ENCODE measurements at places on chromosomes 4 and X. TPM values are rescaled to one million over a fixed set of nuclear protein-coding genes. Genes with fewer than 3 reads are reported as not detected.
A peak's percentile ranks its signal among the peaks of the same experiment; 100 is the strongest.

GRCh38 chrX:112147206-112147605 is 64.6 kb upstream of the TRPC5 start:
- no peak overlapping the region for H3K27ac ChIP-seq
- no peak for DNase-seq
- H3K27me3 ChIP-seq = no peaks in the 10 kb centered on the region
- H3K4me3 ChIP-seq = no peak overlapping the region

- peak overlapping the region; percentile 62 for H3K4me3 ChIP-seq
- peak; percentile 63 for DNase-seq
- no peak overlapping the region for H3K27ac ChIP-seq
- peaks cover 15% of the 10 kb centered on the region for H3K27me3 ChIP-seq
Observed at GRCh38 chr4:1012034-1012739, 761 bp downstream of the FGFRL1 start.

GRCh38 chrX:4129626-4130025 is 416.2 kb upstream of the PRKX start:
- DNase-seq = no peak
- H3K36me3 ChIP-seq = no peaks in the 10 kb centered on the region
- no peak overlapping the region for H3K4me3 ChIP-seq
- no peaks in the 10 kb centered on the region for H3K4me1 ChIP-seq

DNA sequence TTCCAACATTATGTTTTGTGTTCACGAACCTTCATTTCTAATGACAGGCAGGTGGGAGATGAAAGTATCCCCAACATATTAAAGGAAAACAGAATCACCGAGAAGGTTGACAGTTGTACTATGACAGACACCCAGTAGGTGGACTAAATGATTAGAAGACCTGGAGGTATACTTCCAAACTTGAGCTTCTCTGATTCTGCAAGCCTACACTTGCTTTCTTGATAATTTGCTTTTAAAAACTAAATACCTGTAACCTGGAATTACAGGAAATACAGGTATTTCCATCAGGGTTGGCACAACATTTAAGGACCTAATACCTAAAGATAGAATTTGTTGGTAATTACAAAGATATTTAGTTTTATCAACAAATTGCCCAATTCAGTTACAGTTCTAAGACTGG is 43.4 kb downstream of the C4orf51 start:
- H3K4me1 ChIP-seq = peaks cover 12% of the 10 kb centered on the region
- peaks cover 20% of the 10 kb centered on the region for H3K27me3 ChIP-seq
- H3K36me3 ChIP-seq = no peaks in the 10 kb centered on the region
- no peak overlapping the region for H3K27ac ChIP-seq

GRCh38 chrX:8820910-8821527 is 19.8 kb upstream of the FAM9A start:
- peaks cover 8% of the 10 kb centered on the region for H3K27me3 ChIP-seq
- DNase-seq = no peak
- no peak overlapping the region for H3K4me3 ChIP-seq
- H3K4me1 ChIP-seq = no peaks in the 10 kb centered on the region
- H3K36me3 ChIP-seq = no peaks in the 10 kb centered on the region
- no peak overlapping the region for H3K27ac ChIP-seq

- H3K27ac ChIP-seq = no peak overlapping the region
- H3K4me1 ChIP-seq = peaks cover 7% of the 10 kb centered on the region
- H3K27me3 ChIP-seq = no peaks in the 10 kb centered on the region
- H3K36me3 ChIP-seq = peaks cover 2% of the 10 kb centered on the region
Observed at GRCh38 chrX:55340896-55341433, 76.2 kb upstream of the PAGE3 start.

GRCh38 chrX:133685822-133686221 is 270.5 kb upstream of the GPC4 start:
- H3K4me3 ChIP-seq = no peak overlapping the region
- no peak for DNase-seq
- H3K36me3 ChIP-seq = no peaks in the 10 kb centered on the region
- no peak overlapping the region for H3K27ac ChIP-seq

- no peak overlapping the region for H3K4me3 ChIP-seq
- no peak for DNase-seq
- peaks cover 7% of the 10 kb centered on the region for H3K27me3 ChIP-seq
- H3K4me1 ChIP-seq = no peaks in the 10 kb centered on the region
- no peaks in the 10 kb centered on the region for H3K36me3 ChIP-seq
Observed at GRCh38 chr4:16106956-16107355, 23.1 kb upstream of the PROM1 start.

DNA sequence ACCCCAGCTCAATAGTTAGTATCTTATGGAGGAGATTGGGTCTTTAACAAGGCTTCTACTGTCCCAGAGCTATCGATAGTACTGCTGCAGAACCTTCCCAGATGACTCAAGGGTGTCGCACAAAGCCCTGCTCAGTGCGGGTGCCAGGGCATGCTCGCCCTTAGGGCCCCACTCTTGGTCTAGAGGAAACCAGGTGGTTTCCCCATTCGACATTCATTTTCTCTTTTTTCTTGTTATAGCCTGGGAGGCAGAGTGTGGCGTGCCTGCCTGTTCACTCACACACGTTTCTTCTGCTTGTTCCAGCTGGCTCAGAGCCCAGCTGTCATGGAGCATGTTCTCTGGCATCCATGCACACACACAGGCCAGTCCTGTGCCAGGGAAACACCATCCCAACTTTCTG is 144.5 kb downstream of the SMIM20 start:
- peaks cover 9% of the 10 kb centered on the region for H3K4me1 ChIP-seq
- no peak overlapping the region for H3K27ac ChIP-seq
- peaks cover 11% of the 10 kb centered on the region for H3K27me3 ChIP-seq
- no peak overlapping the region for H3K4me3 ChIP-seq
- DNase-seq = no peak

- H3K36me3 ChIP-seq = no peaks in the 10 kb centered on the region
- H3K4me1 ChIP-seq = no peaks in the 10 kb centered on the region
- DNase-seq = no peak
Observed at GRCh38 chr4:125116431-125116830, 198.3 kb upstream of the FAT4 start.

DNA sequence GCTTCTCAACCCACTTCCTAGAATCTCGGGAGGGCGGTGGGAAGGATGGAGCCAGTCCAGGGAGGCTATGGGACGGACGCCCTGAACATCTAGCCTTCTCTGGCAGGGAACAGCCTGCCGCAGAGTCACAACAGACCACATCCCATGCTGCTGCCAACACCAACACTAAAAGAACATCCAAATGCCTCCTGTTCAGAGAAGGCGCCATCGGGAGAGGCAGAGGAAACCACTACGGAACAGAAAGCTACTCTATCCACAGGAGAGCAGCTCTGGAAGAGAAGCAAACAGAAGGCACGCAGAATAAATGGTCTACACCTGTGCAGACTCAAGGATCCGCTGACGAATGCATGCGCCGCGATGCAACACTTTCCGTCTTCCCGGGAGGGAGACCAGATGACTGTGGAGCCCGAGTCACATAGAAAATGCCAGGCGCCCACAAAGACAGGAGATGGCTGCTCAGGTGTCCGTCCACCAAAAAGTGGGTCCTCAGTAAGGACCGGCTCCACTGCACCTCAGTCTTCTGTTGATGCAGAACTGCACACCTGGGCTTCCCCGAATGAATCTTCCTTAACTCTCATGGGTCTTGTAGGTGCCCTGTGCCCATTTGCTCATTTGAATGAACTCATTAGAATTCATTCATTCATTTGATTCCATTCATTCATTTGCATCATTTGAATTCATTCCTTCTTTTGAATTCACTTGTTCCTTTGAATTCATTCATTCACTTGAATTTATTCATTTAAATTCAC is 217.5 kb downstream of the DHRSX start:
- H3K36me3 ChIP-seq = peaks cover 18% of the 10 kb centered on the region
- DNase-seq = no peak
- H3K27ac ChIP-seq = no peak overlapping the region
- H3K4me1 ChIP-seq = peaks cover 4% of the 10 kb centered on the region
- H3K27me3 ChIP-seq = no peaks in the 10 kb centered on the region
- H3K4me3 ChIP-seq = no peak overlapping the region

DNA sequence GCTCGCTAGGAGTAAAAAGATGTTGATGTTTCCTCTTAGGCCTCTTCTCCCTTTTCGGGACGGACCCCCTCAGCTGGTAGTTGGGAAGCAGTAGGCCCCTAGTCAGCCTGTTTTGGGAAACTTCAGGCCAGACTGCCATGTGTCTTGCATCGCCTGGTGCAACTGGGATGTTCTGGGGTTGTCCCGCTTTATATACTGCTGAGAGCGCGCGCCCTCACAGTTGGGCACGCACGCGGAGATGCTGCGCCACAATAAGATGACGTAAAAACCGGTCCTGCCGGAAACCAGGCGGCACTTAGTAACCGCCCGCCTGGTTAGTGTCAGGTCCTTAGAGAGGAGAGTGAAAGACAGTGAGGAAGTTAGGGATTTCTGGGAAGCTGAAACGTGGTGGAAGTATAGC is 231.3 kb upstream of the CT83 start:
- H3K36me3 ChIP-seq = no peaks in the 10 kb centered on the region
- H3K4me3 ChIP-seq = no peak overlapping the region
- H3K27ac ChIP-seq = no peak overlapping the region
- no peaks in the 10 kb centered on the region for H3K27me3 ChIP-seq

DNA sequence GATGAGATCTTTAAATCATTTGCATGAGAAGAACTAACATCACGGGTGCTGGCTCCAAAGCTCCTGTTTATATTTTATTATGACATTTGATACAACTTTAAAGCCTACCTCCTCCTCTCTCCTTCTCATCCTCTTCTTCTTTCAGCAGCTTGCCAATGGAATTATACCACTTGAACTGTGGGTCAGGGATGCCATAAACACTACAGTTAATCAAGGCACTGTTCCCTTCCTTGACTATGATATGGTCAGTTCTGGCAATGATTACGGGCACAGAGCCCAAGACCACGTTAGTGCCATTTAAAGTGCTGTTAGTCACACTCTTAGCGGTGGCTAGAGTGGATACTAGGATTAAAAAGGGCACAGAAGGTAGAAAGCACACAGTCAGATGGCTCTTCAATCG is 20.7 kb downstream of the MFAP3L start:
- no peak for DNase-seq
- no peak overlapping the region for H3K27ac ChIP-seq
- H3K4me3 ChIP-seq = no peak overlapping the region
- H3K27me3 ChIP-seq = no peaks in the 10 kb centered on the region

- H3K27me3 ChIP-seq = no peaks in the 10 kb centered on the region
- no peak for DNase-seq
- H3K4me3 ChIP-seq = no peak overlapping the region
Observed at GRCh38 chrX:98194036-98194435, 1310.3 kb downstream of the RPA4 start.

GRCh38 chrX:73215246-73215645 is 595 bp upstream of the NAP1L2 start:
- peaks cover 1% of the 10 kb centered on the region for H3K36me3 ChIP-seq
- H3K4me3 ChIP-seq = peak overlapping the region; percentile 88
- peaks cover 5% of the 10 kb centered on the region for H3K4me1 ChIP-seq
- no peak for DNase-seq

DNA sequence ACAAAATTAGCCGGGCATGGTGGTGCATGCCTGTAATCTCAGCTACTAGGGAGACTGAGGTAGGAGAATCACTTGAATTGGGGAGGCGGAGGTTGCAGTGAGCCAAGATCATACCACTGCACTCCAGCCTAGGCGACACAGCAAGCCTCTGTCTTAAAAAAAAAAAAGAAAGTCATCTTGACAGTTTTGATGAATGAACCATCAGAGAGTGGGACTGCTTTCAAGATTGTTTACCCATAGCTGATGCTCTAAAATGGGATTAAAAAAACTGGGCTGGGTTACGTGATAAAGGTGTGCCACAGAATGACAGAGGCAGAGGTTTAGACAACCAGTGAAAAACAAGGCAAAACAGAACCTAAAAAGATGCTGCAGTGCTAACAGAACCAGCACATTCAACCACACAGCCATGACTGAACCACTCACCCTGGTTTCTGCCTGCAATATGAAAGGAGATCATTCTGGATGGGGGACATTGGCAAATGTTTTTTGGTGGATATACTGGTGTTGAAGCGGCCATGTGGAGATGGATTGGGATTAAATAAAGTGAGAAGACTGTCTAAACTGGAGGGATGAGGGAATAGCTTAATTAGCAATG is 22.2 kb downstream of the GPAT3 start:
- H3K4me1 ChIP-seq = peaks cover 22% of the 10 kb centered on the region
- no peak overlapping the region for H3K27ac ChIP-seq
- H3K4me3 ChIP-seq = peak overlapping the region; percentile 29
- no peak for DNase-seq

- H3K27me3 ChIP-seq = no peaks in the 10 kb centered on the region
- no peak for DNase-seq
- H3K36me3 ChIP-seq = no peaks in the 10 kb centered on the region
- H3K4me3 ChIP-seq = no peak overlapping the region
- H3K4me1 ChIP-seq = no peaks in the 10 kb centered on the region
- no peak overlapping the region for H3K27ac ChIP-seq
Observed at GRCh38 chrX:96438803-96439202, 245.8 kb upstream of the DIAPH2 start.

DNA sequence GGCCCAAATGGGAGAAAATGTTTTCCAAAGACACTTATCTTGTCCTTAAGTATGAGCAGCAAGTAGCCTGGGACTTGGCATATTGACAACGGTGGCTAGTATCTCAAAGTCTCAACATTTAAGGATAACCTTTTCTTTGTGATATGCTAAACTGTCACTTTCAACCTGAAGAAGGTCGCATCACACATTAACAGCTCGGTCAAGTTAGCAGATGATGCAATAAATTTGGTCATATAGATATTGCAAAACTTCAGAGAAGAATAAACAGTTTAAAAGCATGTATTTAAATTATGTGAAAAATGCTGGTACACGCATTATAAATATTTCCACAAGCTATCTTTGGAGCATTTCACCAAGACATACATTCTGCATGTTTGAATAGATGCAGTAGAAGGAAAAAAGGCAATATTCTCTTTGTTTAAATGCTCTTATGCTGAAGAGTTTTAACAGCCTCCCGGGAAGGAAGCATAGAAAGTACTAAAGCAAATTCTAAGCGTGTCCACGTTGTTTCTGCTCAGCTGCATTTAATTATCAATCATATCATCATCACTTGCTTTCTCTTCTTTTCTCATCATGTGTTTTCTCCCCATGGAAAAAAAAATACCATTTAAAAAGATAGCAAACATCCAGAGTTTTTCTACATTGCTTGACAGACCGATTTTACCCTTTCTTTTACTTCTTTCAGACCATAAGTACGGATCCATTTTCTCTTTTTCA is 24.2 kb downstream of the ARHGAP6 start:
- H3K4me1 ChIP-seq = no peaks in the 10 kb centered on the region
- no peak overlapping the region for H3K4me3 ChIP-seq
- H3K27ac ChIP-seq = no peak overlapping the region
- peaks cover 7% of the 10 kb centered on the region for H3K27me3 ChIP-seq

- no peak overlapping the region for H3K27ac ChIP-seq
- no peaks in the 10 kb centered on the region for H3K36me3 ChIP-seq
- H3K4me1 ChIP-seq = no peaks in the 10 kb centered on the region
- H3K27me3 ChIP-seq = peaks cover 23% of the 10 kb centered on the region
- H3K4me3 ChIP-seq = no peak overlapping the region
- no peak for DNase-seq
Observed at GRCh38 chr4:8589336-8589735, 3.2 kb upstream of the CPZ start.

DGKK gene
- total RNA-seq = not detected

COQ2 gene
- 15.5 TPM for total RNA-seq

ABLIM2 gene
- 1.7 TPM for total RNA-seq

ZCCHC18 gene
- total RNA-seq = 13.5 TPM

GLOD5 gene
- total RNA-seq = not detected

GK2 gene
- total RNA-seq = not detected

RHOXF2 gene
- not detected for total RNA-seq

SPACA5 gene
- not detected for total RNA-seq

TLR2 gene
- 1.9 TPM for total RNA-seq

TMSB15C gene
- 5.1 TPM for total RNA-seq

CCSER1 gene
- total RNA-seq = 0.64 TPM

TCEAL2 gene
- total RNA-seq = 0.31 TPM

LRRC66 gene
- total RNA-seq = 0.25 TPM

MAGEA2B gene
- total RNA-seq = not detected

Data from activated naive CD8-positive, alpha-beta T cell treated with anti-CD3 and anti-CD28 coated beads, Interleukin-2, amount 10 ng/mL, durations not matched to agents 7 days and 5 days (primary cell).